ENCODE measurements at places on chromosomes 11 and 22. TPM values are rescaled to one million over a fixed set of nuclear protein-coding genes. Genes with fewer than 3 reads are reported as not detected.

Gene FAT3
- 0.16 TPM for polyA plus RNA-seq

Gene DEUP1
- not detected for polyA plus RNA-seq

Gene POLA2
- polyA plus RNA-seq = 8.7 TPM

Gene HARBI1
- 6.0 TPM for polyA plus RNA-seq

Gene NRGN
- 0.23 TPM for polyA plus RNA-seq

DNA sequence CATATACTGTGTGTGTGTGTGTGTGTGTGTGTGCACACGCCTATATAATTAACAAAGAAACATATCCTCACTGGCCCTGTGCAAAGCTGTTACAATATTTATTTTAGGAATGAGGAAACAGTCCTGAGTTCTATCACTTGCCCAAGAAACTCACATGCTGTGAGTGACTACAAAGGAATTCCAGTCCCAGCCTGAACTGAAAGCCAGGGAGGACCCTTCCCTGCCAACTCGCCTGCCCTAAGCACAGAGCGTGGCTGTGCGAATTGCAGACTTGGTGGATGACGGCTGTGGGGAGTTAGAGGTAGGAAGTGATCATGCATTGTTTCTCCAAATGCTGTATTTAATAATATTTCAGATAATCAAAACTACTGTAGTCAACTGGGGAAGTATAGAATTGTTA is 26.4 kb upstream of the CD5 start:
- DNase-seq = peak; percentile 70

GRCh38 chr11:122235615-122236014 is 119.6 kb upstream of the BLID start:
- DNase-seq = peak; percentile 91

DNA sequence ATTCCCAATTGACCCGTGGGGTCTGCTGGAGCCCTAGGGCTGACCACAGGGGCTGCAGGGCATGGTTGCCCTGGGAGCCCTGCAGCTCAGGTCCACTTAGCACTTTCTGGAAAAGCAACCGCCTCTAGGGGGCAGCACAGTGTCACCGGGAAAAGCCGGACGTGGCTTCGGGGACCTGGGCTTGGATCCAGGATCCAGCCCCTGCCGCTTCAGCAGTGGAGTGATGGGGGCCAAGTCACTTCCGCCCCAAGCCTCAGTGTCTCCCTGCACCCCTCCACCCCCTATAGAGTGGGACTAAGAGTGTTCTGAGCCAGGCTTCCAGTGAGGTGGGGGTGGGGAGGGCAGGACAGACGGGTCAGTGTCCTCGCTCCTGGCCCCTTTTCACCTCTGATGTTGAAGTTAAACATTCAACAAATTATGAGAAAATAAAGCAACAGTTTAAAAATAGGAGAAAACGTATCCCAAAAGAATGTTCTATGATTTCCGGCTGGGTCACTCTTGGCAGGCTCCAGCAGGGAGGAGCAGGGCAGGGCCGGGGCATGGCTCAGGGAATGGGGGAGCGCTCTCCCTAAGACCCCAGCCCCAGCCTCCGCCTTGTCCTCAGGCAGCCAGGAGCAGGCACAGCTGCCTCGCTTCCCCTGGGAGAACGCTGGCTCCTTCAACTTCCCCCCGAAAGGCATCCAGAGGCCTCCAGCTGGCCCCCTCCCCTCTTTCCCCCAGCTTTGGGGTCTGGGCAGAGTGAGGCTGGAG is 96.5 kb upstream of the FGF3 start:
- peak; percentile 76 for DNase-seq

- no peak for DNase-seq
Measured at GRCh38 chr11:119552106-119552485, 129.1 kb upstream of the THY1 start.

DNA sequence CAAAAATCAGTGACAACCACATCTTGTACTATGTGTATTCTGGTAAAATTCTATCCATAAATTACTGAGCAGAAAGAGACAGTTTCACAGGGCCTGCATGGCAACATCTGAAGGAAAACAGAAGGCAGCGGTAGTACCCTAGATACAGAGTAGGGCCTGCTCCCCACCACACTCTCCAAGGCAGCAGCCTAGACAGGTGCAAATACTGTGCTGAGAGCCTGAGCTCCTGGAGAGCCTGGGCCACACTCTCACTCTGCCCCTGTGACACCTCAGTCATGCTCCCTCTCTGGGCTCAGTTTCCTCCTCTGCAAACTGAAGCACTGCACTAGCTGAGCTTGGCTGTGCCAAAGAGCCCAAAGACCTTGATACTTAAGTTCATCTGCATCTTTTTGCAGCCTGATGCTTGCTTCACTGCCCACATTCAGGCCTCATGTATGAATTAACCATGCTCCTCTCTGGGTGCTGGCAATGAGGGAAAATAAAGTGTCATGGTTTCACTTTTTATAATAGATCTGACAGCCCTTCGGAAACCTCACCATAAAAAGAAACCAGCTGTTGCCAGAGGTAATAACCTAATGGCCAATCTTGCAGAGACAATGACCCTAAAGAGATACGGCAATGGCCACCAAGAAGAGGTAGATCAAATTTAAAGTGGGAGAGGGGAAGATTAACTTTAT is 104.7 kb downstream of the PLEKHA7 start:
- DNase-seq = no peak

GRCh38 chr22:24410110-24410856 is 17.1 kb upstream of the ADORA2A start:
- DNase-seq = peak; percentile 44

DNA sequence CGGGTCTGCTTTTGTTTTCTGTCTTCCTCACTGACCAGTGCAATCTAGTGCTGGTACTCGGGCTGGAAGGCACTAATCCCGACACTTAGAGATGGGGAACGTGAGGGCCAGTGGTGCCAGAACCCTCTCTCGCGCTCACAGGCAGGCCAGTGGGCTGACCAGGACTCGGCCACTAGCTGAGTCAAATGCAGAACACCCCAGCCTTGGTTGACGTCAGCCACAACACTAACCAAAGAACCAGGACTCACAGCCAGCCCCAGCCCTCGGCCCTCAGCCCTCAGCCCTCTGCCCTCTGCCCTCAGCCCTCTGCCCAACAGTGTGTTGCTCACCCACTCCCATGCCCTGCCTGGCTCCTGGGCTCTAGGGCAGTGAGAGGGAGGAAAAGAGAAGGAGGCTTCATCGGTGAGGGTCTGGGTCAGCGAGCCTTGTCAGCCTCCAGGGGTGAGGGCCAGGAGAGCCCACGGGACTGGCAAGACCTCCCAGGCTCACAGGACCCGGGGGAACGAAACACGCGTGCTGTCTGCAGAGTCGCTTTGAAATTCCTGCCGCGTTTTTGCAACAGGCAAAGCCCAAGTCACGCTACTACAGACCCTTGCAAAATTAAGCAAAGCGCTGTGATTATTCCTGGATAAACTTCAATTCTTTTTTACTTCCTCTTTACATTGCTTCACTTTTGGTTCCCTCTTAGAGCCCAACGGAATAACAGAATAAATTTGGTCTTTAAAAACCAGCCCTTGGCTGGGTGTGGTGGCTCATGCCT is 27.5 kb downstream of the KIAA0930 start:
- peak; percentile 90 for DNase-seq

DNA sequence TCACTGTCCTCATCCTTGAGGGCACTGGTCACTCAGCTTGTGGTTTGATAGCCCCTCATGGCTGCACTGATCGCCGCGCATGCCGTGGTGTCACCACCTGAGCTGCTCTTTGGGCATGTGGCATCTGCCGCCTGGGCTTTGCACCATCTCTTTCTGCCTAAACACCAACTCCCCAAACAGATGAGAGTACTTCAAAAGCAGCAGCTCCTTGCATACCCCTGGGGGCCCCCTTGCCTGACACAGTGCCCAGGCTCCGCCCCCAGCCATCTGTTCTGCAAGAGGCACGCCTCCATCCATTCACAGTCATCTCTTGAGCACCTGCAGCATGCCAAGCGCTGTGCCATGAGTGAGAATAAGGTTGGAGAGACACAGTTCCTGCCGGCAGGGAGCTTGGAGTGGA is 104.5 kb upstream of the B3GAT1 start:
- no peak for DNase-seq

DNA sequence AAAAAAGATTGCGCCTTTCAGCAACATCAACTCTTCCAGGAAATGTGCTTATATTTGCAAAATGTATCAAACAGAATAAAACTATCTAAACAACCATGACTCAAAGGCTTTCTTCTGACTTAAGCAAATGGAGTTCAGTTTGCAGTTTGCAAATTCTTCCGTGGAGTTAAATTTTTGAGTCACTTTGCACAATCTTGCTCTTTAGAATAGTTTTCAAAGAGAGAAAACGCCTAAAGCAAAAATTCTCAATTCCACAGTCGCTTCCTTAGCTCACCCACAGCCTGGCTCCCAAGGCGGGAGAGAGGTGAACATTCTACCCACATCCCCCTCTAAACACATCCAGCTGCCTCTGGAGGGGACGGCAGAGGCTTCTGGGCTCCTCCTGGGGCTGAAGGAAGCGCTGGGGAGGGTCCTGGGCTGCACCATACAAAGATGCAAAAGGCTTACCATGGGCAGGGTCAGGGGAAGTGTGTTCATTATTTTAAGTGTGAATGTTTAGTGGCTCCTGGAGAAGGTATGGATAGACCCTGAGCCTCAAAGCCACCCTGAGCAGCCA is 1487.3 kb downstream of the TBC1D22A start:
- DNase-seq = no peak
